GM13977 (cell line): ENCODE measurements at places on chromosomes 12 and 14.

DNA sequence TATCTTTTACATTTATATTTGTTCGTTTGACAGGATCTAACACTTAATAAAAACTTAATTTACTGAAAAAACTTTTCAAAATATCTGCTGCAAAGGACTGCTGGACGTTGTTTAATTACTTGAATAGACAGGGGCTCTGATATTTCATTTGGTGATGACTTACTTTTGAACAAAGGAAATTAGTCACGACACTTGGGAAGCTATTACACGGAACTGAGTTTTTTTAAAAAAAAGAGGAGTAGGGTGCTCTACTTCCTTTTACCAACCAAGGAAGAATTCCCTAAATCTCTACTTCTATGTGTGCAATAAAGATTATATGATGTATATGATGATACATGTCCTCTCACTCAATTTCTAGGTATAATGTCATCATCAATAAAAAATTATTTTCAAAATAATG lies 4.7 kb downstream of the FGD6 start:
- no peak for DNase-seq

- DNase-seq, result no peak
Observed at GRCh38 chr12:104712477-104712876, 245.6 kb downstream of the SLC41A2 start.

GRCh38 chr12:17489452-17489851 lies 600.5 kb downstream of the RERGL start:
- no peak for DNase-seq

DNA sequence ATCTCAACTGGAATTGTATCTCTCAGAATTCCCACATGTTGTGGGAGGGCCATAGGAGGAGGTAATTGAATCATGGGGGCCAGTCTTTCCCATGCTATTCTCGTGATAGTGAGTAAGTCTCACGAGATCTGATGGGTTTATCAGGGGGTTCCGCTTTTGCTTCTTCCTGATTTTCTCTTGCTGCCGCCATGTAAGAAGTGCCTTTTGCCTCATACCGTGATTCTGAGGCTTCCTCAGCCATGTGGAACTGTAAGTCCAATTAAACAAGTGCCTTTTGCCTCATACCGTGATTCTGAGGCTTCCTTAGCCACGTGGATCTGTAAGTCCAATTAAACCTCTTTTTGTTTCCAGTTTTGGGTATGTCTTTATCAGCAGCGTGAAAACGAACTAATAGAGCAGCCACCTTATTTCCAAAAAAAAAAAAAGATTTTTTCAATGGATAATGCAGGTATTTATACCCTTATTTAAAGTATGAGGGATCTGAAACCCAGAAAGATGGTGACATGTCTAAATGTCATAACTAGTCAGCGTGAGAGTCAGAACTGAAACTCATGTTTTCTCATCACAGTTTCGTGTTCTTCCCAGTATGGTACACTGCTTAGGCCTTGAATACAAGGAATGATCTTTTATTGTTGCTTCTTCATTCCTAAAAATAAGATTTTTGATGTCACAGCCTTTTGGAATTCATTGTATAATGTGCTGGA lies 89.6 kb downstream of the ERC1 start:
- no peak for DNase-seq

GRCh38 chr14:74859757-74860552 lies 16.0 kb downstream of the PROX2 start:
- DNase-seq, result no peak

GRCh38 chr12:100044266-100044665 lies 59.5 kb upstream of the ANKS1B start:
- DNase-seq, result no peak

DNA sequence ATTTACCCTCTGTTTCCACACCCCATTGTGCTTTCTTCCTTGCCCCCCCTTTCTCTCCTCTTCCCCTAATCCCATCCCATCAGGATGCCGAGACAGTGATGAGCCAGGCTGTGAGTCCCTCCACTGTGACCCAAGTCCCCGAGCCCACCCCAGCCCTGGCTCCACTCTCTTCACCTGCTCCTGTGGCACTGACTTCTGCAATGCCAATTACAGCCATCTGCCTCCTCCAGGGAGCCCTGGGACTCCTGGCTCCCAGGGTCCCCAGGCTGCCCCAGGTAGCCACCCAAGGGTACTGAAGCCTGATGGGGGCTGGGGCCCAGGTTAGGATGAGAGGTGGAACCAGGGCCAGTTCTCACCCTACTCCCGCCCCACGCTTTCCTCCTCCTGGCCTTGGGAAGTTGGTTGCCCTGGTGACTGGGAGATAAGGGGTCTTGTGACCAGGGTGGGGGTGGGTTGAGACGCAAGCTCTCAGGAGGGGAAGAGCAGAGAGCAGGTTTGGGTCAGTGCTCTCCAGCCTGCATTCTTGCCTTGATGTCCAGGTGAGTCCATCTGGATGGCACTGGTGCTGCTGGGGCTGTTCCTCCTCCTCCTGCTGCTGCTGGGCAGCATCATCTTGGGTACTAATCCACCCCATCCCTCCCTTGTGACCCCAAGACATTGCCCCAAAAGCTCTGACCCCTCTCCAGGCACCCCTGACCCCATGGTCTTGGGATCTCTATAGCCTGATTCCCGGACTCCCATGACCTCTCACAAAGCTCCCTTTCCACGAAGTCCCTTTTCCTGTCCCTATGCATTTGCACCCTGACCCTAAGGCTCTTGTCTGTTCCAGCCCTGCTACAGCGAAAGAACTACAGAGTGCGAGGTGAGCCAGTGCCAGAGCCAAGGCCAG lies 1.2 kb downstream of the AMHR2 start:
- DNase-seq, result no peak

- DNase-seq, result no peak
Observed at GRCh38 chr12:57735198-57735855, 3.2 kb downstream of the AGAP2 start.

DNA sequence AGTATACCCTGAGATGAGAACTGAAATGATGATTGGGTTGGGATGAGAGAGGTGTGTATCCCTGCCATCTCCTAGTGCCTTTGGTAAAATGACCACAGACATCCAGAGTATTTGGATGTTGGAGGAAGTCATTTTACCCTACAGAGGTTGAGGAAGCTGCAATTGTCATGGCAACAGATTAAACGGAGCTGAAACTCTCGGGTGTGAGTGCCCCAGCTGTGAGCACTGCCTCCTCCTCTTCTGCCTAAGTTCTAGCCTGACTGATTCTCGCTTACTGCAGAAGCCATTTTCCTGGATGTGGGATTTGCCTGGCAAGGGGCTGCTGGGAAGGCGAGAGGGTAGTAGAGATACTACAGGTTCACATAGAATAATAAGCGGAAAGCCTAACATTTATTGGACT lies 10.3 kb upstream of the PPP4R4 start:
- DNase-seq, result no peak

GRCh38 chr14:24312736-24313507 lies 1.6 kb downstream of the LTB4R start:
- DNase-seq, result no peak

DNA sequence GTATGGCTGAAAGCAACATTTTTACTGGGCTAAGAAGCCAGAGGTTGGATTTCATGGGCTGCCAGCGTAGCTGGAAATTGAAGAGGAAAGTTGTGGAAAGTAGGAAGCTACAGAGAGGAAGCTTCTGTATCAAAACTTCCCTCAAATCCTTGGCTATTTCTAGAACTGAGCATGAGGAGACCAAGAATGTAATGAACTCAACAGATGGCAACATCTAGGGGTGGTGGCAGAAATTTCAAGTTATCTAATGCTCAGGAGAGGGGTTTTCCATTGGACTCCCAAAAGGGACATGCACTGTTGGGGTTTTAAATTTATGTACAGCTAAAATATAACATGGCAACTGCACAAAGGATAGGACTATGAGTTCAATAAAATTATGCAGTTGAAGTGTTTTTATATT lies 151.3 kb downstream of the DHRS2 start:
- no peak for DNase-seq

DNA sequence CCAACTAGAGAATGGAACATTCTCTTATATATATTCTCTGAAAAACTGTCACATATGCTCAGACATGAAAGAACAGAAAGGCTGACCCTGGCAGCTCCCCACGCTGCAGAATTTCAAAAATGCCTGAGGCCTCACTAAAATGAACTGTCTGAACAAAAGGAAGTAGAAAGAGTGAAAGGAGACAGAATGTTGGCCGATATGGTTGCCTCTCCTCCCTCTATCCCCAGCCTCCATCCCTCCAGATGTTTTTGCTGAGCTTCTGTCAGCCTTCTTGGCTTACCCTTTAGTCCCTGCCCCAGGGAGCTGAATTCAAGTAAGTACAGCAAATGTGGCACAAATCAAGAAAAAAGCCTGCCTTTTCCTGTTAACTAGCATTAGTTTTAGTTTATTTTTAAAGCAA lies 6.9 kb downstream of the SMCO2 start:
- no peak for DNase-seq

DNA sequence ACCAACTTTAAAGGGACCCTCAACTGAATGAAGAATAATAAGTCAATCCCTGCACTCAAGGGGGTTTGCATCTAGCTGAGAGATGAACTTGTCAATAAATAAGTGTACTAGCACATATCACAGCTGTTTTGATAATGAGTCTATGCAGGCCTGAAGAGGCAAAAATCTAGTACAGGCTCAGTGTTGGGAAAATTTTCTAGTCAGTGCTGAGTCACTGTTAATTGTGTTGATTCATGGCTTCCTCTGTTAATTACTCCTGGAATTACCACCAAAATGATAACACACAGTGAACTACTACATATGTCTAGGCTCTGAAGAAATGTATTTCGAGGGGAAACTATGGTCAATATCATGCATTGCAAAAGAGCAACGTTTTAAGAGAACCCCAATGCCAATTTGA lies 18.9 kb downstream of the SNRPF start:
- no peak for DNase-seq

- no peak for DNase-seq
Observed at GRCh38 chr12:49783917-49784676, 42.7 kb downstream of the TMBIM6 start.
